ENCODE measurements at places on chromosomes 7 and 10.

GRCh38 chr7:16644636-16645592 lies 640 bp downstream of the ANKMY2 start:
- peak; percentile 60 for DNase-seq

- DNase-seq: peak; percentile 77
These were observed 85.8 kb upstream of the EGFR start for GRCh38 chr7:54932818-54933543.

DNA sequence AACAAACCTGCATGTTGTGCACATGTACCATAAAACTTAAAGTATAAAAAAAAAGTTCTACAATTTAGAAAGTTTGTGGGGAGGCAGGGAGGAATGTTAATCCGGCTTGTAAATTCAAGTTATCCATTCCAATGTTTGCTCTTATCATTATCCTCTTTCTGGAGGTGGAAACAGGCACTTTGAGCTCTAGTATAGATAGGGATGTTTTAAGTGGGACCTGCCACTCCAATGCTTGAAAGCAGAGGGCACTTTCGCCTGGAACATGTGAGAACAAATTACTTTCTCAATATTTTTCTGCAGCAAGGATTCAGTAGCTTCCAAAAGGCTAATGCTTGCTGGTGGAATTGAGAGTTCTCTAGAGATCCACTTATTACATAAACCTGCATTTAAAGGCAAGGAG lies 45.6 kb downstream of the FEZF1 start:
- DNase-seq: no peak

- DNase-seq: no peak
These were observed 3.5 kb upstream of the CCDC126 start for GRCh38 chr7:23593706-23594105.

- DNase-seq: no peak
These were observed 22.9 kb downstream of the ZNF775 start for GRCh38 chr7:150401861-150402631.

- DNase-seq: no peak
These were observed 253.6 kb downstream of the SORCS3 start for GRCh38 chr10:104894681-104895080.

- DNase-seq: no peak
These were observed 15.0 kb upstream of the DNMBP start for GRCh38 chr10:100024748-100025147.

DNA sequence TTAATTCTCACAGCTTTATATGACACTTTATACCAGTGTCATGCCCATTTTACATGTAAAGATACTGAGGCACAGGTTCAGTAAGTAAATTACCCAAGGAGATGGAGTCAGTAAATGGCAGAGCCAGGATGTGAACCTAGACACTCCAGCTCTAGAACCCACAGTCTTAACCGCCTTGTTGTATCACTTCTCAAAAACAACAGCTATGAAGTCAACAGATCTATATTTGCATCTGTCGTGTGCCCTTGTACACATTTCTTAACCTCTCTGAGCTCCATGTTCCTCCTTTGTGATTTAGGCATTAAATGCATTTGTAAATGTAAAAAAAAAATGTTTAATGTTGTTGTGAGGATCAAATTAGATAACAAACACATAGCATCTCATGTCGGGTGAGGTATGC lies 716.2 kb downstream of the SUGCT start:
- no peak for DNase-seq

All from Right ventricle myocardium superior (tissue), 1 donor.